ENCODE measurements at places on chromosomes 6 and 20.

DNA sequence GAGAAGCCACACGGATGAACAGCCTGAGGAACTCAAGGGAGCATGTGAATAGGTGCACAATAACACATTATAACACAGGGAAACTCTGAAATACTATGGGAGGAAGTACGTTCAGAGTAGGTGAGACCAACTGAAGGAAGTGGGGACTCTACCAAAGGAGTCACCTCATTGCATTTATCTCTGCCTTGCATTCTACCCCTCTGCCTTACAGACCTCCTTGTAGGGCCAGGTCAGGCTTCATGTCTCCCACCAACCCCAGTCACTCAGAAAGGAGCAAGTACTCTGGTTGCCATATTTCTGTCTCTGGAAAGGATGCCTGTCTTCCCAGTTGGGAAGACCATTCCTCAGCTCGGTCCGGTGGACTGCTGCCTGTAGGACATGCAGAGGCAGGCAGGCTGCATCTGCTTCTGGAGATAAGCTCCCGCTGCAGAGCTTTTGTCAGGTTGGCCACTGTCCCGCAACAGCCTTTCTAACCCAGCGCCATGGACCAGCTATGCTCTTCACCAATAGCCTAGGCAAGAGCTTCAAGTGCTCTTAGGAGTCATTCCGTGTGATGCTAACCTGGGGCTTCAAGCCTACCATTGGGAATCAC lies 51.6 kb upstream of the ASIP start:
- no peak for DNase-seq

DNA sequence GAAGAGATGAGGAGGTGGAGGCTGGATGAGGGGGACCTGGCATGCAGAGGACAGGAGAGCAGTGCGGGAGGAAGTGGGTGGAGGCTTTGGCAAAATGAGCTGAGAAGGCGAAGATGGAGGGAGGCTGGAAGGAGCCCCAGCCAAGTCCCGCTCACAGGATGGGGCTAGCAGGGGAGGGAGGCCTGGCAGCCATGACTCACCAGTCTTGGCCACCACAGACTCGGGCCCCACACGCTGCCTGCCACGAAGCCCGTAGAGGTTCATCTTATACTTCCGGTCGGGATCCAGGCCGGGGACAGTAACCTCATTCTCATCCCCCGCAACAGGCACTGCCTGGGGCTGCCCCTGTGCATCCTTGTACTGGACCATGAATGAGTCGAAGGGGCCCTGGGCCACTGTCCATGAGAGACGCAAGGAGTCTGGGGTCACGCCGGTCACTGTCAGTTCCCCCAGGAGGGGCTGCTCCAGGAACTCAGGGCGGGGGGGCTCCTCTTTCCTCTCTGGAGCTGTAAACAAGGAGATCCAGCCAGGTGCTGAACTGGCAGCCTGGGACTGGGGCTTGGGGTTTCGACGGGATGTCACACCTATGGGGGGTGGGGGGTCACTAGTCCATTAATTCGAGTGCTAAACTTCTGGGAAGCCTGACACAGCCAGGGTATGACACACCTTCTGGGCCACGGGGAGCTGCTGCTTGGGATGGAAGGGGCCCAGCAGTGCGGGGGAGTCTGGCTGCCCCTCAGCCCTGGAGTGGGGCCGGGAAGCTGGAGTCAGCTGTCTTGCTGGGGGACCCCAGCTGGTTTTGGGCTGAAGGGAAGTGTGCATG lies 27.8 kb downstream of the TNXB start:
- DNase-seq: no peak

- no peak for DNase-seq
These were observed 96.5 kb downstream of the HFE start for GRCh38 chr6:26183581-26184366.

GRCh38 chr20:41272339-41272738 lies 45.2 kb downstream of the ZHX3 start:
- no peak for DNase-seq

- DNase-seq: no peak
These were observed 74.2 kb upstream of the BMP2 start for GRCh38 chr20:6693178-6693807.

GRCh38 chr6:48817333-48818051 lies 645.6 kb downstream of the MMUT start:
- no peak for DNase-seq

DNA sequence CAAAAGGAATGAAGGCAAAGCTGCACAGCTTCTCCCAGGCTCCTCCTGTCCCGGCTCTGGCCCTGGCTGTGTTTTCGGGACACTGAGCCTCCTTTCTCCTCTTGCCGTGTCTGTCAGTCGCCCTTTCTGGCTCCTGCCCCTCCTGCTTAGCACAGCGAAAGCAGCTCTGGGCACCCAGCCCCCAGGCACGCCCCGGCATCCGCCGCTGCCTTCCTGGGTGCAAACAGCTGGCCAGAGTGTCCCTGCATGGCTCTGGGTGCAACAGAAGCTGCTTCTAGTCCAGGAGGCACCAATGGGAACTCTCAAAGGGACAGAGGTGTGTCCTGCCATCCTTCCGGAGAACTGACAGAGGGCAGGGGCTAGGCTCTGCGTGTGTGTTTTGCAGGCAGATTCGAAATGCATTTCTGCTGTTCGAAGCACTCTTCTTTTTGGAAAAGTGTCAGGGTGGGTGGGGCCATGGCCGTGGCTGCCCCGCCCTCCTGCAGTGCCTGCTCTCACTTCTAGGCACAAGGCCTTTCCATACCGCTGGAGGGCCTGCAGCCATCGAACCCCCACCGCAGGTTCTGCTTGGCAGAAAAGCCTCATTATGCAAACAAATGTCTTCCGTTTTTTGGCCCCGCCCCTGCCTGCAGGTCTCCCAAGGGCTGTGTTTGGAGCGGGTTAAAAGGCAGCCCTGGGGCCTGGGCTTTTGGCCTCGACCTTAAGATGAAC lies 15.5 kb downstream of the COL9A3 start:
- no peak for DNase-seq

DNA sequence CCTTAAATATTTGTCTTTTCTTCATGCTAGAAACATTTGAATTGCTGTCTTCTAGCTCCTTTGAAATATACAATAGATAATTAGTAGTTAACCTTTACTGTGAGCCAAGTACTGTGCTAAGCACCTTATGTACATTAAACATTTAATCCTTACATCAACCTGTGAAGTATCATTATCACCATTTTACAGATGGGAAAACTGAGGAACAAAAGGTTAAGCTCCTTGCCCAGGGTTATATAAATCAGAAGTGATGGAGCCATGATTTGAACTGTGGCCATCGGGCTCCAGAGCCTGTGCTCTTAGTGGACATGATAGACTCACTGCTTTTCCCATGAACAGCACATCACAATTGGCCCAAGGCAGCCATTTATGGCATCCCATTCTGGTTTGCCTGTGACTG lies 140.9 kb downstream of the UNC5CL start:
- no peak for DNase-seq

DNA sequence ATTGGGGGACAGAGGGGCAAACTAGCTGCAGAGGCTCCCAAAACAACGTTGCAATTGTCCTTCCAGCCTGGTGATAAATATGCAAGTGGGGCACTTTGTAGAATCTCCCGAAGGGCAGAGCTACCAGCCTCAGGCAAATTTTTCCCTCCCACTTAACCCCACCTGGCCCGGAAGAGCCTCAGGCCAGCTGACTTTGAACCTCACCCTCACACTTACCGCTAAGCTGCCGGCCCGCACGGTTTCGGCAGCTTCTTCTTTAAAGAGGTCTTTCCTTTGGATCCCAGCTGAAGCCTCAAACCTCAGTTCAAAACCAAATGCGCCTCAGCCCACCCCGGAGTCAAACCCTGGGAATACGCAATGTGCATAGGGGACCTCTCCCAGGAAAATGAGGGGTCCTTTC lies 2.5 kb downstream of the OVOL2 start:
- no peak for DNase-seq

- DNase-seq: no peak
These were observed 18.8 kb upstream of the PRDM13 start for GRCh38 chr6:99587792-99588191.

DNA sequence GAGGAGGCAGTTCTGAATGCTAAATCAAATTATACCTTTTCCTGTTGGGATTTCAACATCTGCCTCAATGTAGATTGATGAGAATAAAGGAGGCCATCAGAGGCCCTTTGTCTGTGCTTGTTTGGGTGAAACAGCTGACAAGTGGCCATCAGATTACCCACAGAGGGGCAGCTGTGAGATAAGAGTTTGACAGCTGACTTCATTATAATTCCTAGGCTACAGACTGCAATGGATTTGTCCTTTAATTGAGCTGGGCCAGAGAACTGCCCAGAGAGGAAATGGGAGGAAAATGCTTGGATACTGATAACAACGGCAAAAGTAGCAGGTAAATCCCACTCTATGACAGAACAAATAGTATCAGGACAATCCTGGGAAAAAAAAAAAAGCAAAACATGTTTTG lies 649.4 kb downstream of the HDGFL1 start:
- DNase-seq: no peak
